Activated CD8-positive, alpha-beta memory T cell treated with anti-CD3 and anti-CD28 coated beads for 4 hours (primary cell): ENCODE measurements at places on chromosomes 6 and 20.
A peak's percentile ranks its signal among the peaks of the same experiment; 100 is the strongest.

- no peak for DNase-seq
Observed at GRCh38 chr20:58147628-58148370, 80.7 kb downstream of the ANKRD60 start.

GRCh38 chr6:1254326-1254725 lies 57.6 kb upstream of the FOXQ1 start:
- no peak for DNase-seq

DNA sequence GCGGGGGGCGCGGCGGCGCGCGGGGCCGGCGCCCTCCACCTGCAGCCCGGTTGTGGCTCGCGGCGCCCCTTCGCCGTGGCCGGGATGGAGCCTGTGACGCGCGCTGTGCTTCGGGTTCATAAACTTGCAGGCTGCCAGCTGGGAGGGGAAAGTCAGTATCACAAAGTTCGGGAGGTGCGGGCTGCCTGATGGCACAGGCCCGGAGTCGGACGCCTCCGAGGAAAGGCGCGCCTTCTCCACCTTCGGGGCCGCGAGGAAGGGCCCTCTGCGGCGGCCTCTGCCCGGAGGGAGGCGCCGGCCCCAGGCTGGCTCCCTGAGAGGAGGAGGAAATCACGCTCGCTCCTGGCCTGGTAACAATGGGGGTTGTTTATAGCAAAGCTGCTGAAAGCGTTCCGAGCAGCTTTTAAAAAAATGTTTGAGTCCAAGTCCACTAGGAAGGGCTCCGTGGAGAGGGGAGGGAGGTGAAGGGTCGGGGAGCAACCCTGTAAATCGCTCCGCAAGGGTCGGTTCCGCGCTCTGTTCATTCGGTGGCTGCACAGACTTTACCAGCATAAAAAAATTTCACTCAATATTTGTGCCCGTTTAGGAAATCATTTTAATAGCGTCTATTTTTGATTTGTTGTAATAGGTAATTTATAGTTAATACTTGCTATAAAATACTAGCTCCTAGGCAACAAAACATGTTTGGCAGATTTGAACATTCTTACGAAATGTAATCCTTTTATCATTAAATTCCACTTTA lies 1.0 kb downstream of the AFDN start:
- DNase-seq: no peak

GRCh38 chr6:160519603-160520042 lies 144.5 kb downstream of the LPA start:
- no peak for DNase-seq

DNA sequence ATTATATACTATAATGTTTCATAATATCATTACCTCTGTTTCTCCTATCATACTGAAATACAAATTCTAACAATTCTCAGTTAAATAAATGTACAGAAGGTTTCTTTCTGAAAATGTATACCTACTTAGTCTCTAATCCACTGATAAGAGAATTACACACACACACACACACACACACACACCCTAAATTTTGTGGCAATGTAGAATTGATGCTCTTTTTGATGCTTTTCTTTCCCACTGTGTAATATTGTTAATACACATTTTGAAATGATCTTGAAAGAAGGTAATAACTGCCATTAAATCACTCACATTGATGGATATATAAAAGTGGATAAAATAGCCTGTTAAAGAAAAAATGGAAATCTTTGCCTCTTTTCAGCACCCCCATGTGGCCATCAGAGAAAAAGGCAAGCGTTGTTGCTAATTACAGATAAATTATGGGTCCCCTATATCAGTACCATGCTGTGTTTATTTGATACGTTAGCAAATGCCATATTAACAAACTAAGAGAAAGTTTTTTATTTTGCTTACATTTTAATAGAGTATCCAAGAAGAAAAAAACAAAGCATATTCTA lies 76.6 kb upstream of the VGLL2 start:
- DNase-seq: no peak

DNA sequence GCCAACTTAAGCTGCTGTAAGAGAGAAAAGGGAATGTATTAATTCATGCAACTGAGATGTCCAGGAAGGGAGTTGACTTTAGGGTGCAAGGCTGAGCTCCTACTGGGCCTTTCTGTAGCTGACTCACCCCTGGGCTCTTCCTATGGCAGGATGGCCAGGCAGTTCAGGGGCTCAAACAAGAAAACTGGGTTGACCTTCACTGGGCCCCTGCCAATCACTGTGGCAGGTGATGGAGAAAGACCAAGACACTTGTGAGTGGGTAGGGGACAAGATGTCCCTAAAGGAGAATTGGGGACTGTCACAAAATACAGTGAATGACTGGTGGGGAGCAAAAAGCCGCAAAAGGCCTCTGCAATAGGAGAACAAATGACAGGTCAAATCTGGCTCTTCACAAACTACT lies 21.5 kb upstream of the RALGAPA2 start:
- DNase-seq: no peak

DNA sequence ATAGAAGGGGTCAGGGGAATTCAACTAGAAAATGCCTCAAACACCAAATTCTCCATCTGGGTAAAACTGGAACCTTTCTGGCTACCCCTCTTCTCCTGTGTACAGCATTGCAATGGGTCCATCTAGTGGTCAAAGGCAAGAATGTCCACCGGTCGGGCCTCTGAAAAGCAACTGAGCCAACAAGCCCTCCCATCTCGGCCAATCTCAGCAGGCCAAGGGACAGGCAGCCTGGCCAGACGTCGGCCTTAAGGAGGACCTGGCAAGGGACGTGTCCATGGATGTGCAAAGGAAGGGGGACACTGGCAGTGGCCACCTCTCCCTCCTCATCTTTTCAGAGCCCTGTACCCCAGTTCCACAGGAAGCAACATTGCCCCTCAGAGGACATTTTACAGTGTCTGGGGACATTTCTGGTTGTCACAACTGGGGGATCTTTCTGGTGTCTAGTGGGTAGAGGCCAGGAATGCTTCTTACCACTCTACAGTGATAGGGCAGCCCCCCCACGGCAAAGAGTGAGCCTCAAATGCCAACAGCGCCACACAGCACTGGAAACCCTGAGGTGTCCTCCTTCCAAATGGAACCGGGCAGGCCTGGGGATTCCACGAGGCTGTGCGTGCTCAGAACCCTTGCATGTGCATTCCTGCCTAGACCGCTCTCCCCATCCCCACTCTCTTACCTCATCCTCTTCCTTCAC lies 99.8 kb upstream of the FOXA2 start:
- no peak for DNase-seq

GRCh38 chr20:54244113-54244512 lies 36.2 kb downstream of the PFDN4 start:
- no peak for DNase-seq

GRCh38 chr20:7866285-7866684 lies 74.0 kb downstream of the HAO1 start:
- no peak for DNase-seq

- DNase-seq: no peak
Observed at GRCh38 chr20:6618051-6618450, 149.4 kb upstream of the BMP2 start.

DNA sequence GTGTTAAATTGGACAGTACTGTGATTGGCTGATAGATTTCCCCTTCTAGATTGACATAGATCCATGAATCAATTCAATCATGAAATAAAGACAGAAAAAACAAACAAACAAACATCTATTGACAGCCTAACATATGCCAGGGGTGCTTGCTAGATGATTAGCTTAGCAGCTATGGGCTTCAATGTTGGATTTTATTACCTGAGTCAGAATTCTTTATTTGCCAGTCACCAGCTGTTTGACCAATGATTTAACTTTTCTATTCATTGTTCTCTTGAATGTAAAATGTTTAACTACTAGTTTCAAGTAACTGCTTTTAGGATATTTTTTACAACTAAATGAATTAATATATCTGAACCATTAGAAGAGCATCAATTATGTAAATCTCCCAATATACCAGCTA lies 901.3 kb upstream of the CITED2 start:
- no peak for DNase-seq

DNA sequence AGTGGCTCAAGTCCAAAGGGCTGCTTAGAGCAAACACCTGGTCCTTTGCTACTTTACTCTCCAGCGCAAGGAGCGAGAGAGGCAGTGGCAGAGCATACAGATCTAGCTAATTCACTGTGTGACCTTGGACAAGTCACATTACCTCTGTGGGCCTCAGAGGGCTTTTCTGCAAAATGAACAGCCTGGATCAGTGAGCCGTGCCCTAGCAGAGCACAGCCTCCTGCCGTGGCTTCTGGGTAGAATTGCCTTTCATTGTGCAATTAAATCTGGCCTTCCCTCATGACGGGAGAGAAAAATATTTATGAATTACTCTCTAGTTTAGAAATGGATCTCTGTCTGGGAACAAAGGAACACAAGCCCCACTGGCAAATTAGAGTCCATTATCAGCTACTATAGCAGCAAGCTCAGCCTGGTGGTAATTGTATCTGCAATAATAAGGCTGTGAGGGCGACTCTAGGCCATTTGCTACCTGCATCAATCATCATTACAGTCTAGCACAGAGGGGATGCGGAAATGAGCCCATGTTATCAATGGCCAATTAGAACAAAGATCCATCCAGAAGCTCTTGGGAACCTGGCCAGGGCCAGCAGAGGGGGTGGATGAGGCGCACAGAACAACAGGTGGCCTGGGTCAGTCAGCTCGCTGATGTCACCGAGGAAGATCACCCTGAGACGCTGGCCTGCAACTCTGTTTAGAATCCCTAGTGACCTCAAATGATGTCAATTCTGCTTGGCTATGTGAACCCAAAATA lies 114.2 kb upstream of the LY86 start:
- no peak for DNase-seq

GRCh38 chr6:2103765-2104523 lies 141.5 kb downstream of the GMDS start:
- no peak for DNase-seq

GRCh38 chr20:44157061-44157460 lies 29.9 kb downstream of the JPH2 start:
- no peak for DNase-seq

DNA sequence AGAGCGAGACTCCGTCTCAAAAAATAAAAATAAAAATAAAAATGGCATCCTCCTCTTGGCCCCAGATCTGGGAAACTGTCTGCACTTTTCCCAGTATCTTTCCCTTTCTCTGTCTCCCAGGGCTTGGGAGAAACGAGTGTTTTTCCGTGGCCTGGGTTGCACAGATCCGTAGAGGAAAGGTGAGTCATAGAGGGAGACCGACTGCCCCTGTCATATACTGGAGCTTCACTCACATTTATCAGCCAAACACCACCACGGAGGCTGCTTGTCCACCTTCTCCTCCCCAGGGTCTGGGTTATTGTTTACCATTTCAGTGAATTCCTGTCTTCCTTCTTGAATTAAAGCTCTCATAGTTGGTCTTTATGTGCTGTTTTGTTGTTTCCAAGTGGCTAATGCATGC lies 31.9 kb upstream of the EIF2S2 start:
- DNase-seq: no peak

DNA sequence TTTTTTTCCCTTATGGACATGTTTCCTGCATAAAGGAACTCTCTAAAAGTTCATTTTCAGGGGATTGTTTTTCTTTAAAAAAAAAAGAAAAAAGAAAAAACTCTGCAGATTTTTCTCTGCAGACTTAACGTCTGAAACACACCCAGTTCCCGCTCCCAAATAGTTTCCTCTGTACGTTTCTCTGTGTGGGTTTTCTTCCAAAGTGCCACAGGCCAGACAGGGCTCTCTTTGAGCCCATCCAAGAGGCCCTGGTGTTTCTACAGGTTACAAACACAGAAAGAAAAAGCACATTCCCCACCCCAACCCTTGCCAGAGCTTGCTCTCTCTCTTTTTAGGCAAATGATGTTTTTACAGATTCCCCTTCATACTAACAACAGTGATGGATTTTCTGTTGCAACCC lies 258.6 kb downstream of the FNDC1 start:
- no peak for DNase-seq

DNA sequence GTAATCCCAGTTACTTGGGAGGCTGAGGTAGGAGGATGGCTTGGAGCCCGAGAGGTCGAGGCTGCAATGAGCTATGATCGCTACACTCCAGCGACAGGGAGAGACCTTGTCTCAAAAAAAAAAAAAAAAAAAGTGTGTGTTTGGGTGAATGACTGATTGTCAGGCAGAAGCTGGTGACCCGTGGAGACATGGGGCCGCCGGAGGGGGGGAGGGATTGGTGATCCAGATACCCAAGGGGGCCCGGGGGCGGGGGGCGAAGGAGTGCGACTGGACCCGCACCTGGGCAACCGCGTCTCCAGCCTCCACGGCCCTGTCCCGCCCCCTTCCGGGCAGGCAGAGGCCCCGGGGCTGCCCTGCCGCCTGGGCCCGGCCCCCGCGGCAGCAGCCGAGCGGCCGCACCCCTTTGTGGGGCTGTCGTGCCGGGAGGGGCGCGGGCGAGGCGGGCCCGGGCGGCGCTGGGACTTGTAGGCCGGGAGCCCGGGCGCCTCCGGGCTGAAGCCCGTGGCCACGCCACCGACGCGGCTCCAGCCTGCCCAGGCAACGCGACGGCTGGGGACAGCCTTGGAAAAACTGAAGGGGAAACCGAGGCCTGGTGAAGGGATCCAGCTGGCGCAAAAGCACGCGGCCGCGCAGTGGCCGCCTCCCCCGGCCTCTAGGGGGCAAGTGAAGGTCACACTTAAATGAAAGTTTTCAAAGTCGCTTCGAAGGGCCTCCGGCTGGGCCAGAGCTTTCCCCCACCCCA lies 2.1 kb upstream of the RBM38 start:
- peak; percentile 28 for DNase-seq

- DNase-seq: no peak
Observed at GRCh38 chr20:3243718-3244358, 4.8 kb upstream of the SLC4A11 start.

DNA sequence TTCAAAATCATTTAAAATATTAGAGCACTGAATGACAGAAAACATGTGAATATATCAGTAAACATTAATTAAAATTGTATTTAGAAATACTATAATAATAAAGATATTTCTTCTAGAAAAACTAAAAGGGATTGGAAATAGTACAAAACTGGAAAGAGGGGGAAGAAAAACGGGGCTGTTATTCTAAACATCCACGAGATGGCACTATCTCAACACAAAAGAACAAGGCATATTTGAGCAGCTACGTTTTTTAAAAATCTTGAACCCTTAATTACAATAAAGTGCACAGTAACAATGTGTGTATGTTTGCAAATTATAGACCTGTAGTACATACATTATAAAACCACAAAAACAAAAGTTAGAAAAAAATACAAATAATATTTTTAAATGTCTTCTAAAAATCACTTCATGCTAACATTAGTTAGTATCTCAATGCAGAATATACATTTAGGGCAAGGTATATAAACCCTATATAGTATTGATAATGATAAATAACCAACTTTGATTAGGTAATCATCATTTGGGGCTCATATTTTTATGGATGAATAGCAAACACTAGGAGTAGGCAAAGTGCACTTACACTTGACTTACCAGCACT lies 42.5 kb upstream of the PNISR start:
- DNase-seq: no peak

- no peak for DNase-seq
Observed at GRCh38 chr20:40915756-40916155, 112.9 kb upstream of the TOP1 start.
